Camera-type eye (tissue), 1 donor: ENCODE measurements at places on chromosomes 5 and 9. TPM values are rescaled to one million over a fixed set of nuclear protein-coding genes. Genes with fewer than 3 reads are reported as not detected.

Gene MARCHF11
- total RNA-seq: 2.1 TPM

Gene FBXL17
- total RNA-seq: 36.7 TPM

Gene OLFML2A
- 62.5 TPM for total RNA-seq

Gene SLC25A48
- total RNA-seq: 3.7 TPM

Gene LECT2
- total RNA-seq: not detected

Gene PCDHB13
- 11.2 TPM for total RNA-seq

Gene TMEM232
- total RNA-seq: 11.8 TPM

Gene CDC20B
- 0.38 TPM for total RNA-seq

Gene STPG3
- not detected for total RNA-seq
